ENCODE measurements at places on chromosomes 7 and 10. TPM values are rescaled to one million over a fixed set of nuclear protein-coding genes. Genes with fewer than 3 reads are reported as not detected.

- no peak for DNase-seq
Measured at GRCh38 chr7:143415742-143416397, 7.2 kb upstream of the EPHA1 start.

GRCh38 chr7:80611779-80612178 is 26.7 kb upstream of the CD36 start:
- no peak for DNase-seq

DNA sequence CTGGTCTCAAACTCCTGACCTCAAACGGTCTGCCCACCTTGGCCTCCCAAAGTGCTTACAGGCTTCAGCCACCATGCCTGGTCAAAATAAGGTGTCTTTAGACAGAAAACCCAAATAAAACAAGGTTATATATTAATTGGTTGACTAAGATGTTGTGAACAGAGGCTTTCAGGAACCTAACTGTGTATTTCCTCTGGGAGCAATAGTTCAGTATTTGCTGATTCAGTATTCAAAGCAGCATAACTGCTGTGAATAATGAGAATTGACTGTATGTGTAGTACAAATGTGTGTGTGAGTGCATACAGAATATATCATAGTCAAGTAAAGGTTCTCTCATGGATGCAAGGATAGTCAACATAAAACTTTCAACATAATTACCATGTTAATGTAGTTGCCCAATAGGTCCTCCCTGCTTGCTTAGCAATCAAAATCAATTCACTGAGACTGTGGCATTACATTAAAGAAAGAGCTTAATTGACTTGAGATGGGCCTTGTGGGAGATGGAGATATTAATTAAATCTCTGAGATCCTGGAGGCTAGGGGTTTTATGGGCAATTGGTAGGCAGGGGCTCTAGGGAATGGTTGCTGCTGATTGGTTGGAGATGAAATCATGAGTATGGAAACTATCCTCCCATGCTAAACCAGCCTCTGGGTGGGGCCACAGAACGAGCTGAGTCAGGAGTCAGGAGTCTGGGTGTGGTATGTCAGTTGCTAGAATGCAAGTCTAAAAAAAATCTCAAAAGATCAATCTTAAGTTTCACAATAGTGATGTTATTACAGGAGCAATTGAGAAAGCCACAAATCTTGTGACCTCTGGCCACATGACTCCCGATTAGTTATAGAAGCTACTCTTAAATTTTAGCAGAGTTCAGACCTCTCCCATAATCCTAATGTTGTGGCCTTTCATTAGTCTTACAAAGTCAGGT is 162.7 kb downstream of the AKR1D1 start:
- no peak for DNase-seq

GRCh38 chr7:28854750-28855074 is 103.4 kb downstream of the TRIL start:
- no peak for DNase-seq

DNA sequence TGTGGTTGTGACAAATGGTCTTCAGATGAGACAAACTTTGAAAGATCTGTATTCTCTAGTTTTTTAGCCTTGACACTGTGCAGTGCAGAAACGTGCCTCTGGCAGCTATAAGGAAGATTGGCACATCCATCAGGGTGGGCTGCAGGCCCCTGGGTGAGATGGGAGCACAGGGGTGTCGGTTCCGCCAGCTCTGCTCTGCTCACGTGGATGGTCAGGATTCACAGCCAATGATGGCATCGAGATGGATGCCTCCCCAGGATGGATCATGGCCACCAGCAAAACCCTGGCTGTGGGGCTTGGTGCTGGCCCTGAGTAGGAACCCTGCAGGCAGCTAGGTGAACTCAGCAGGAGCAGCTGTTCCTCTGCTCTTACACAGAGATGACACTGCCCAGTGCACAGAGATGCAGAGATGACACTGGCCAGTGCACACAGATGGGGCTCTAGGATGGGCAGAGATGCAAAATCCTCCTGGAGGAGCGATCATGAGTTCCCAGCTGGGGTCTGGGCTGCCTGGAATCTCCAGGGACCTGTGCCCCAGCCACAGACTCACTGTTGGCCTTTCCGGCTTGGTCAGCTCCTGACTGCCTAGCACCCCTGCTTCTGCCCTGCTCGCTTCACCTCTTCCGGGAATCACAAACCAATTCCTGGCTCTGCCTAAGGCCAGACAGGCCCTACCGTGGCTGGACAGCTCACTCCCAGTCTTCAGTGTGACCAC is 185.9 kb downstream of the TCERG1L start:
- no peak for DNase-seq

DNA sequence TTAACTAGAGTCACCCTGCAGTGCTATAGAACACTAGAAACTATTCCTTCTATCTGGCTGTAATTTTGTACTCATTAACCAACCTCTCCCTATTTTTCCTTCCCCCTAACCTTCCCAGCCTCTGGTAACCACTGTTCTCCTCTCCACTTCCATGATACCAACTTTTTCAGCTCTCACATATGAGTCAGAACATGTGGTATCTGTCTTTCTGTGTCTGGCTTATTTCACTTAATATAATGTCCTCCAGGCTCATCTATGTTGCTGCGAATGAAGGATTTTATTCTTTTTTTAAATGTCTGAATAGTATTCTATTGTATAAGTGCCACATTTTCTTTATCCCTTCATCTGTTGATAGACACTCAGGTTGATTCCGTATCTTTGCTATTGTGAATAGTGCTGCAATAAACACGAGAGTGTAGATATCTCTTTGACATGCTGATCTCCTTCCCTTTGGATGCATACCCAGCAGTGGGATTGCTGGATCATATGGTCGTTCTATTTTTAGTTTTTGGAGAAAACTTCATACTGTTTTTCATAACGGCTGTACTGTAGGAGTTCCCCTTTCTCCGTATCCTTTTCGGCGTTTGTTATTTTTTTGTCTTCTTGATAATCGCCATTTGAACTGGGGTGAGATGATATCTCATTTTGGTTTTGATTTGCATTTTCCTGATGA is 101.4 kb downstream of the FAM107B start:
- DNase-seq: no peak

GRCh38 chr10:43816351-43817321 is 168.0 kb upstream of the ZNF32 start:
- DNase-seq: no peak

DNA sequence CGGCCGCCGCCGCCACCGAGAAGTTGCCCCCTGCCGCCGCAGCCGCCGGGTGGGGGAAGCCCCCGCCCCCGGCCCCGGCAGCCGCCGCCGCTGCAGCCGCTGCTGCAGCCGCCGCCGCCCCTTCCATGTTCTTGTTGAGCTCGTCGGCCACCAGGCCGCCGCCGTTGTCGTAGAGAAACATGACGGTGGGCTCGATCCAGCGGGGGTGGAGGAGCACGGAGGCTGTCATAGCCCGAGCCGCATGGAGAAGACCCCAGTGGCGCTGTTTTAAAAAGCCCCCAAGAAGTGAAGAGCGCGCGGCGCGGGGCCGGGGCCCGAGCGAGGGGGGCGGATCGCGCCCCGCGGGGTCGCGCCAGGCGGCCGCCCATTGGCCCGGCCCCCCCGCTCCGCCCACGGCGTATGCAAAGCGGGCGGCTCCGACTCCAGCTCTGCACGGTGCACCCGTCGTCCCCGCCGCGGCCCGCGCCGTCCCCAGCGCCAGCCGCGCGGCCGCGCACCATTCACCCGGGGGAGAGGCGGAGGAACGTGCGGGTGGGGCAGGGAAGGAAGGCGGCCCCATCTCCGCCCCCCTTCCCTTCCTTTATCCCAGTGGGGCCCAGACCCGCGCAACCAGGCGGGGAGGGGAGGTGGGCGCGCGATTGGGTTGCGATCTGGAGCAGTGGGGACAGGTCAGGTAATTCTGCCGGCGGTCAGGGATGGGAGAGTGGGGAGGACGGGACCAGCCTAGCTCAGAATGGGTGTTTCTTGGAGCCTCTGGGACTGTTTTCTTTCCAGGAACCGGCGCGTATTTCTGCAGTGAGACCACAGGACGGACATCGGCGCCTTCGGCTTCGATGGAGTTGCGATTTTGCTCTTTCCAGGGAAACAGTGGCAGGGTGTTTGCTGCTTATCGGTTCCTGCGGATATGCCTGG is at the start of gene HOXA13:
Gene HOXA13 (minus strand): TSS at position 243 of the 912 bp plus-strand sequence. CDS start 14 bp downstream, at position 229.
- no peak for DNase-seq

DNA sequence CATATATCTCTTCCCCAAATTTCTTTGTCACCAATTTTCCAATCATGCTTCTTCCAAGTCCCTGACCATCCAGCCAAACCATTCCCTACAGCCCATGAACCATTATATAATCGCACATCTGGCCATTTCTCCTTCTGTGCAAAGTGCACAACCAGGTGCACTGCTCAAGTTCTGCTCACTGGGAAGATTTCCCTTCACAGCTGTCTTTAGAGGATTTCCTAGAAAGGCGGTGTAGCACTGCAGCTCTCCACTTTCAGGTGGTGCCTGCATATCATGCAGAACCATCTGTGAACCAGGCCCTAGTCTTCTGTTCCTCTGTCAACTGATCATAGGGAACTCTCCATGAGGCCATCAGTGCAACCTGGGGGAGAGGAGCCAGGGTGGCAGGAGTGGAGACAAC is 95.0 kb upstream of the CABCOCO1 start:
- no peak for DNase-seq

- no peak for DNase-seq
Measured at GRCh38 chr10:60031664-60032063, 125.3 kb upstream of the CCDC6 start.

DNA sequence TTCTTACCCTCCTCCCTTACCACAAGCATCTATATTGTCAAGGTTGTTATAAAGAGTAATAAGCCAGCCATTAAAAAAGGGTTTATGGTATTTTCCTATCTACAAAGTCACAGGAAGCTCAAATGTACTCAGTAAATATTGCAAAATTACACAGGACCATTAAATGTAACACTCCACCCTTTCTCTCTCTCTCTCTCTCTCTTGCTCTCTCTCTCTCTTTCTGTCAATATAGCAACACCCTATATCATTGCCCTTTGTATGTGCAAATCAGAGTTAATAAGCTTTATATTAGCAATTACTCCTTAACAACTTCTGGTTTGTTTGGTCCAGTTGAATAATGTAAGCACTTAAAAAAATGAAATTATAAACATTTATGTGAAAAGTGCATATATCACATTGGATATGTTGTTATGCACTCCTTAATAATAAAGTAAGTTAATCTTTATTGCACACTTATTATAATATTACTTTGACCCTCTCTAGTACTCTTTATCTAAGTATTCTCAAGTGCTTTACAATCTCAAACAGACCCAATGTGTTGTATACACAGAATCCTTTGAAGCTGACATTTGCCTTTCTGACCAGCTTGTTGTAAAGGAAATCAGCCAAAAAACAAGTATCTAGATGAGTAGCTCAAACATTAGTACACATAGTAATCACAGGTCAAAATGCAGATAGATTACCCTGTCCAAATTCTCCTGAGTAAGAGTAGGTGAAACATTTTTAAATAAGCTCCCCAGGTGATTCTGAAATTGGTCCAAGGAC is 93.2 kb downstream of the CFTR start:
- DNase-seq: no peak

DNA sequence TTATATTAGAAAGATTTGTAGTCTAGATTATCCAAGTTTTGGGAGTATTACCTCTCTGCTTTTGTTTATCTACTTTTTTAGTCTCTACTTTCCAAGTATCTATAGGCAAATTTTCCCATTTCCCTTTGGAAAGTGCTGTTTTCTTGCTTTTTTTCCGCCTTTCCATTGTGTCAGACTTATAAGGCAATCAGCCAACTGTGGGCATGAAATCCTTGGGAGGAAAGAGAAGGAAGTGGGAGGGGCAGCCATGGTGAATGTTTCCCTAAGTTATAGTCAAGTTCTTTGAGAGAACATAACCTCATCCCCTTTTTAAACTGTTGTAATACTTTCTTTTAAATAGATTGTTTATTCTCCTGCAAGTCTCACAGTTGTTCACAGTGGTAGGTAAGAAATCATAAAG is 52.6 kb downstream of the PTEN start:
- no peak for DNase-seq

DNA sequence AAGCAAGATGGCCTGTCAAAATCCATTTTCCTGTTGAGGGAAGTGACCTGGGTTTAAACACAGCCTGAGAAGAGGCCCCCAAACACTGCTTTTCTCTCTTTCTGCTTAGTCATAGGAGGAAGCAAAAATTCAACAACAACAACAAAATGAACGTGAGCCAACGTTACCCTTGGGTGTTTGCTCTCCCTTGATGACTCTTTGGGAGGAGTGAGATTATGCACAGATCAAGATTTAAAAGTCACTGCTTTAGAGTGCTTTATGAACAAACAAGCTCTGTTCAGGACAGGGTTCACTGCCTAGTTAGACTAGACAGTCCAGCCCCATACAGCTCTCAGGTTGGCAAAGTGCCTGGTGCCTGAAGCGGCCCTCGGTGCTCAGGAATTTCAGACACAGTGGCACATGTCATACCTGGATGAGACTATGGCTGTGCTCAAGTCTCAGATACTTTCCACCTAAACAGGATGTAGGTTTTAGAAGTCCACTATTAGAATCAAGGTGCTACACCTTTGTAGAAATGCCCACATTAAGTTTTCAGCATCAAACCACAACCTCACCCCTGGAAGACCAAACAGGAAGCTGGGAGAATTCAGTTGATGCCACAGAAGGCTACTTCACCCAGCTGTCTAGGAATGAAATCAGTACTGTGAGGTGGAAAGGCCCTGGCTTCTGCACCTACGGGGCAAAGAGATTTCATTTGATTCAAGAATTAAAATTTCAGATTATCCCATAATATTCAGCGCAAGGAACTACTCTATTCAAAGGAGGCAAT is 38.7 kb downstream of the DENND11 start:
- DNase-seq: no peak

GRCh38 chr10:84289521-84290200 is 38.7 kb upstream of the CCSER2 start:
- DNase-seq: no peak

GRCh38 chr10:13659887-13660550 is 73.3 kb downstream of the PRPF18 start:
- DNase-seq: peak; percentile 60

- no peak for DNase-seq
Measured at GRCh38 chr7:80386686-80387085, 125.2 kb downstream of the GNAT3 start.

The HOXA4 gene
- 3.8 TPM for total RNA-seq

The FAM107B gene
- total RNA-seq: 27.3 TPM

The ZNF488 gene
- 0.19 TPM for total RNA-seq

The ZP3 gene
- 2.6 TPM for total RNA-seq

The EGFR gene
- total RNA-seq: 100 TPM

The PRDX3 gene
- total RNA-seq: 125 TPM

The MNX1 gene
- not detected for total RNA-seq

The HOXA9 gene
- 2.4 TPM for total RNA-seq

The PNLIPRP1 gene
- total RNA-seq: not detected

The WIPF3 gene
- 0.19 TPM for total RNA-seq

The SPDYE1 gene
- not detected for total RNA-seq
